Caki2 (cell line): ENCODE measurements at places on chromosomes 1 and 21. TPM values are rescaled to one million over a fixed set of nuclear protein-coding genes. Genes with fewer than 3 reads are reported as not detected.

GRCh38 chr1:218171302-218171893 is 113.7 kb upstream of the RRP15 start:
- no peak for DNase-seq

DEPDC1 gene
- total RNA-seq: 18.2 and 18.7 TPM in 2 replicates

DNA sequence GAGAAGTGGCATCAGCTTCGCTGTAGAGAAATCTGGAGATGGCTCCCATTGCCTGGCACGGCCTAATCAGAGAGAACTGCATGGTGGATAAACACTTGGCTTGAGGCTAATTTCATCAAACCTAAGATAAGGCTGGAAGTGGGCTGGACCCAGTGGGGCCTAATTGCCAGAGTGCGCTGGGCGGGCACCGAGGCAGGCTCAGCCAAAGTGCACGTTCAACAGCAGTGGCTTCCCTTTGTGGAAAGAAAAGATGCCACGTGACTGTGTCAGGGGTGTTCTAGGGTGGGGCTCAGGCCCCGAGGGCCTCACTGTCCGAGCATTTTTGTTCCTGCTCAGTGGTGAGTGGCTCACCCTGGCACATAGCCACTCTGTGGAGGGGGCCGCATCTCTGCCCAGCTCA is 5.8 kb downstream of the PLCH2 start:
- peak; percentile 69 for DNase-seq

UBE2J2 gene
- total RNA-seq: 73.0 and 121 TPM in 2 replicates

DNA sequence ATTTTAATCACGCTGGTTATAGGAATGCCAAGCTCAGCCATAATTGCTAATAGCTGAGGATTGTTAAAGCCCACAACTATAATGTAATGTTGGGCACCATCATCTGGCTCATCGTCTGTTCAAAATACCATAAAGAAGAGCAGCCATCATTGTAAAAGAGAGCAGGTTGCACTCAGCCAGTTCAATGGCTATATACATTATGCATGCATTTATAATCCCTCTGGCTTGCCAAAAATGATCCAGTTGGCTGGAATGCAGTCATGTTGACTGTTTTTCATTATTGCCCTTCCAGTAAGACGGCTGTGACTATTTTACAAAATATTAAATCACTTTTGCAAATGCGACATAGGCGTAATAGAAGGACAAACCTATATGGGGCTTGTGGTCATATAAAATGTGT is 85.3 kb downstream of the SPAG17 start:
- no peak for DNase-seq

DNA sequence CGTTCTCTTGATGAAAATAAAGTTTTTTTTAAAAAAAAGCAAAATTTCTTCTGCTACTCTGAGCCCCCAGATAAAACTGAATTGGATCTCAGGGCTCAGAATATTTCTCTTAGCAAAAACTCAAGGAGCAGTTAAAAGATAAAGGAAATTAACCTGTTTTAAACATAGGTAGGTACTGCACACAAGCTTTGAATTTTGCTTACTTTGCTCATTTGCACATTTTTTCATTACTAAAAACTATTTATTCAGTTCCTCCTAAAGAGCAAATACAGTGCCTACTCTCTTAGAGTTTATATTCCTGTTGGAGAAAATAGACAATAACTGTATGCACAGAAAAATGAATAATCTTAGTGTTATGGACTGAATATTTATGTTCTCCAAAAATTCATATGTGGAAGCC is 13.0 kb upstream of the TNFSF4 start:
- DNase-seq: no peak

UMODL1 gene
- total RNA-seq: not detected in 2 replicates

DNA sequence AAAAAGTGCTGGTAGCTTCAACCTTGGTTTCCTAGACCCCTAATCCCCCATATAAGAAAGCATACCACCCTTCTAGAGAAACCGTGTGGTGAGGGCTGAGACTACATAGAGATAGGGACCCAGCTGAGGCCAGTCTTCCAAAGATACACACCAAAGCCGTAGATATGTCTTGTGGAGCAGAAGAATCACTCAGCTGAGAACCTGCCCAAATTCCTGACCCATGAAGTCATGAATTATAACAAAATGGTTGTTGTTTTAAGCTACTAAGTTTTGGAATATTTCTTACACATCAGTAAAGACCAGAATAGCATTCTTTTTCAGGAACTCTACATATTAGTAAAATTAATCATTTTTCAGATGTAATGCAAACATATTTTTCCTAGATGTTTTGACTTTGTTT is 3.3 kb upstream of the SNRPE start:
- DNase-seq: peak; percentile 44

KCNK1 gene
- 36.3 and 39.1 TPM in 2 replicates for total RNA-seq

- no peak for DNase-seq
These were observed 250.0 kb upstream of the NFIA start for GRCh38 chr1:60832367-60832766.

GRCh38 chr1:101004670-101005069 is 20.9 kb downstream of the DPH5 start:
- DNase-seq: no peak

DNA sequence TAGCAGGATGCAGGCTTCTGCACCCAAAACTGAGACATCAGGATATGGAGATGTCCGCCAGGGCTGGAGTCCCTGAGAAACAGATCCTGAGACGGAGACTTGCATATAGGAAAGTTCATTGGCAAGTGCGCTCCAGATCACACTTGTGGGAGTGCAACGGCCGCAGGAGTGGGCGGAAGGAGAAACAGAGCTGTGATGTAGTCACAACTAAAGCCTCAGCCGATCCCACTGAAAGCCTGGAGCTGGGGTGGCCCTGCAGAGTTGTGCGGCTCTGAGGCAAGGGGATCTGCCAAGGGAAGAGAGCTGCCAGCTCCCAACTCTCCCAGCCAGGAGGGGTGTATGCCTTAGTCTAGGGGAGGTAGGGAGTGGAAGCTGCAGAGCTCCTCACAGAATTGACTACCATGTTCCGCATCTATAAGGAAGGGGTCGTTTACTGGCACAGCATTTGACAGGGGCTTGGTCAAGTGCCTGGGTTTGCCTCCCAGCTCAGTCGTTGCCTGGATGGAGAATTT is 42.1 kb upstream of the PLA2G2C start:
- DNase-seq: no peak

SLC35F3 gene
- total RNA-seq: 6.9 and 10.1 TPM in 2 replicates

DNA sequence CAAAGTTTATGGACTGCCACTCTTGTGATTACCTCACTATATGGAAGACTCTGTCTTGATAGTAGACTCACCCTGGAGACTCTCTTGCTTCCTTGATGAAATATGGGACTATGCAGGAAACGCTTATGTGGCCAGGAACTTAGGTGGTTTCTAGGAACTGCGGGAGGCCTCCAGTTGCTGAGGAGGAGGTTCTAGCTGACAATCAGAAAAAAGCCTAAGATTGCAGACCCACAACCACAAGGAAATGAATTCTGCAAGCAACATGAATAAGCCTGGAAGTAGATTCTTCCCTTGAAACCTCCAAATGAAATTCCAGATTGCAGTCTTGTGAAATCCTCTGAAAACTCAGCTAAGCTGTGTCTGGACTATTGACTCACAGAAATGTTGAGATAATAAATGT is 88.9 kb upstream of the COL11A1 start:
- DNase-seq: no peak

DNA sequence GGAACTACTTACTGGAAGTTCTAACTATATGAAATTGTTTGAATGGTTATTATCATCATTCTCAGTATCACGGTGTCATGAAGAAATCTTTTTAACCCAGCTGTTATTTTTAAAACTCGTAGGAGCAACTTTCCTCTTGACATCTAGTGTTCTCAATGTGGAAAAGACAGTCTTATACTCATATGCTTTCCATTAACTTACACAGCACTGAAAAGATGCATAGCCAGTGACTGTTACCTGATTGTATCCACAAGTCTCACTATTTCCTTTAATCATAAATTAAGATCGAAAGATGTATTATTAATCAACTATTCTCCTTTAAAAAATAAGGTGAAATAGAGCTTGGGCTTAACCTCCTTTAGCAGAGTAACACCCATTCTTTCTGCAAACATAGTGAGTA is 59.7 kb upstream of the TNFSF4 start:
- DNase-seq: no peak

DNA sequence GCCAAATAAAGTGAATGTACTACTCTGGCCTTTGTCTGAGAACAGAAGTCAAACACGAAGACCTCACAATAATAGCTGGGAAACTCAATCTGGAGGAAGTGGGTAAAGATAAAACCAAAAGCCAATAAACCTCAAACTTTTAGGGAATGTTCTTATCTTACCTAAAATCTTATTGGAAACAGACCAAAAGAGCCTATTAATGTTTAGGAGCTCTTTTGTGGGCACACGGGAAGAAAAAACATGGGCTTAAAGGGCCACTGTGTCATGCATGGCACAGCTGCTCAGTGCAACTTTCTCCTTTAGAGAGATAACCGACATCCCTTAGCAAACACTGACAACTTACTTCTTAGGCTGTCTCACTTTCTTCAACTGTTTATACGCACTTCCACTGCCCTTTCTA is 16.1 kb downstream of the EIF2B3 start:
- DNase-seq: no peak

- no peak for DNase-seq
These were observed 1.6 kb downstream of the CD247 start for GRCh38 chr1:167516404-167517388.

SLFNL1 gene
- not detected in 2 replicates for total RNA-seq

FLG gene
- not detected in 2 replicates for total RNA-seq

- DNase-seq: no peak
These were observed 970.6 kb downstream of the MRPL39 start for GRCh38 chr21:24636696-24637095.

PDPN gene
- total RNA-seq: not detected in 2 replicates

GRCh38 chr1:168427051-168427450 is 116.7 kb downstream of the XCL2 start:
- no peak for DNase-seq

DNA sequence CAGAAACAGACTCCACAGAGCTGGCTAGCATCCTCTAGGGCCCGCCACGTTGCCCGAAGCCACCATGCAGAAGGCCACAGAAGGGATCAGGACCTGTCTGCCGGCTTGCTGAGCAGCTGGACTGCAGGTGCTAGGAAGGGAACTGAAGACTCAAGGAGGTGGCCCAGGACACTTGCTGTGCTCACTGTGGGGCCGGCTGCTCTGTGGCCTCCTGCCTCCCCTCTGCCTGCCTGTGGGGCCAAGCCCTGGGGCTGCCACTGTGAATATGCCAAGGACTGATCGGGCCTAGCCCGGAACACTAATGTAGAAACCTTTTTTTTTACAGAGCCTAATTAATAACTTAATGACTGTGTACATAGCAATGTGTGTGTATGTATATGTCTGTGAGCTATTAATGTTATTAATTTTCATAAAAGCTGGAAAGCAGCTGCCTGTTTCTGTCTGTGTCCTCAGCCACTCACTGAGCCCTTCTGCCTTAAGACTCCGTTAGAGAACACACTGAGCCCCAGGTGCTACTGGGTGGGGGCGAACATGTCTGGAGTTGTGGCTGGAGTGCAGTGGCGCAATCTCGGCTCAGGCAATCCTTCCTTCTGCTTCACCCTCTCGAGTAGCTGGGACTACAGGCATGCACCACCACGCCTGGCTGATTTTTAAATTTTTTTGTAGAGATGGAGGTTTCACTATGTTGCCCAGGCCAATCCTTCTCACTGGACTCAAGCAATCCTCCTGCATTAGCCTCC is 14.8 kb downstream of the MFSD2A start:
- no peak for DNase-seq

GRCh38 chr1:225739542-225740107 is 38.0 kb upstream of the SRP9 start:
- no peak for DNase-seq

DNA sequence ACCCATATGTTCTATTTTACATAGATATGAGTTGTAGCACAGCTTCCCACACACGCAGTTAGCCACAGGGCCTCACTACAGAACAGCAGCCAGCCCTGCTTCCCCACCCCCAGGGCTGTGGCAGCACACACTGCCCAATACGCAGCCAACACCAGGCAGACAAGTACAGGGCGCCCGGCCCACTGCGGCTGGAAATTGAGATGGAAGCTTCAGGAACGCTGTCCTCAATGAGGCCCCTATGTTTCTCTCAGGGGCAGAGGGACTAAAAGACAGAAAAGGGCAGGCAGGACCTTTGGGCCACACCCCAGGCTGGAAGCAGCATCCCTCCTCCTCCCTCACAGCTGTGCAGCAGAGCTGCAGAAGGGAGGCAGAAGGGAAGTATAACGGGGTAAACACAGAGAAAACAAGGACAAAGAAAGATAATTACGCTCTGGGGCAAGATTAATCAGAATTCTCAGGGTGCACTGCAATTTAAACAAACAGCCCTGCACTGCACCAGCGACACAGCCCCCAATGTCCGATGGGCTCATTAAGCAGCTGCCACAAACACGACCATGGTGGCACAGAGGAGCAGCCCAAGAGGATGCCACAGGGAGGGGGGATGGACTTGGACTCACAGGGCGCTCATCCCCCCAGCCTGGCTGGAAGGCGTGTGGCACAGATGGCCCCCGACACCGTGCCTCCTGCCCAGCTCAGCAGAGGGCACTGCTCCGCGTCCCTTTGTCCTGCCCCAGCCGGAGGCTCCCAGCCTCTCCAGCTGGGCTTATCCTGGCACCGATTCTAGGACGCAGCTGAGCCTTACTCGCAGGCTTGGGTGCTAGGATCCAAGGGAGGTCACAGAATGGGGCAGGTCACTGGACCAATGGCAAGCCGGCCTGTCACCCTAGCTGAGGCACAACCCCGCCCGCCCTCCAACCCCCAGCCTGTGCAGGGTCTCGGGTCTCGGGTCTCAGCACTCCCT is 14.2 kb downstream of the WDR4 start:
- DNase-seq: no peak

DNA sequence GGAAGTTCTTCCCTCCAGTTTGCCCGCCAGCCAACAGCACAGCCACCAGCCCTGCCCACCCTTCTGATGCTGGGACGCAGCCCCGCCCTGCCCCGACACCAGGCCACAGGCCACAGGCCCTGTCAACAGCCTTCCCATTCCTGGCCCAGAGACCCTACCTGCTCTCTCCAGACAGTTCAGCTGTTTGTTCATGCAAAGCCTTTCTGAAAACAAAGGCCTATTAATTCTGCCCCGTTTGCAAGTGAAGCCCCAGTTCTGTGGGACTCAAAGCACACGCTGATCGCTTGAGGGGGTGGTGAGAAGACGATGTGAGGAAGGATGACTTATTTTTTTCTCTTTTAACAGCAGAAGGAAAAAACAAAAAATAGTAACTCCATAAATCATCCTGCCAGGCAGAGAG is 55.4 kb upstream of the KIF26B start:
- DNase-seq: no peak

GRCh38 chr1:235923466-235924021 is 56.8 kb upstream of the LYST start:
- DNase-seq: no peak

DNA sequence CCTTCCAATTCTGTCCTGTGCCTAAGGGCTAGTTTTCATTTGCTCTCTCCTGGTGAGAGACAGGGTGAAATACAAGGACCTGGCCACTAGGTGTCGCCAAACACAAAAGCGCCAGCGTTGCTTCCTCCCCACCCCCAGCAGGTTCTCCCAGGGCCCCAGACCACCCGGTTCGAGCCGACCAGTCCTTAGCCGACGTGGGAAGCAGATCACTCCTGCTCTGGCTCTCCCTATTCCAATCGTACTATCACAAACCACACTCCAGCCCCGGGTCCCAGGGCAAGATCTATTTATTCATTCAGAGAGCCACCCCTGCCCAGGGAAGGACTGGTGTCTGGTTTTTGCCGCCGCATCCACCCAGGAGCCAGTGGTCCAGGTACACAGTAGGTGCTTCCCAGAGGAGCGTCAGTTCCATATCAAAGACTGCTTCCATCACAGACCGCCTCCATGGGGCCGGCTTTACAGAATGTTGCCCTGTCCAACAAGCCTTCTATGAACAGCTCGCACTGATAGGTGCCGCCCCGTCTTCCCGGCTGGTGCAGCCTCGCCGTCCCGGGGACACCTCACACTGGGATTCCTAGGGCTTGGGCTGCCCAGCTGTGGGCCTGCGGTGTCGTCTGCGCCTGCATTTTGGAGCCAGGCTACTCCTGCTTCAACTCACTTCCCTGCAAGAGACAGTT is 35.0 kb downstream of the CTNNBIP1 start:
- DNase-seq: peak; percentile 61
